ENCODE measurements at places on chromosomes 1 and 21. TPM values are rescaled to one million over a fixed set of nuclear protein-coding genes. Genes with fewer than 3 reads are reported as not detected.

The AGRN gene
- 71.5 TPM for total RNA-seq

The TEDDM1 gene
- total RNA-seq = not detected

The SLC22A15 gene
- 32.8 TPM for total RNA-seq

The MCOLN3 gene
- 0.64 TPM for total RNA-seq

The TAL1 gene
- total RNA-seq = 2.7 TPM

The HSPB7 gene
- total RNA-seq = 0.36 TPM

The LYPD8 gene
- not detected for total RNA-seq

The LRRC40 gene
- total RNA-seq = 43.4 TPM

The ANP32E gene
- total RNA-seq = 31.6 TPM

The HES5 gene
- 62.8 TPM for total RNA-seq

The OR6F1 gene
- total RNA-seq = not detected

The APOBEC4 gene
- total RNA-seq = not detected

The CTSS gene
- 7.3 TPM for total RNA-seq

The NBPF6 gene
- 0.18 TPM for total RNA-seq

The SFN gene
- not detected for total RNA-seq

The ETV3L gene
- total RNA-seq = not detected

The RNF207 gene
- 11.9 TPM for total RNA-seq

The CAPZB gene
- total RNA-seq = 45.8 TPM

The C1orf94 gene
- total RNA-seq = 0.45 TPM

The ANGPTL1 gene
- total RNA-seq = 0.82 TPM

The DMBX1 gene
- total RNA-seq = 0.82 TPM

The FCAMR gene
- not detected for total RNA-seq

The NLRP3 gene
- total RNA-seq = 0.73 TPM

The SAMD11 gene
- total RNA-seq = 2.4 TPM

The PLEKHO1 gene
- total RNA-seq = 40.6 TPM

The FMO3 gene
- total RNA-seq = not detected

The LDLRAD1 gene
- total RNA-seq = not detected

The C8A gene
- total RNA-seq = not detected

The DISP1 gene
- total RNA-seq = 11.2 TPM

The LCE2B gene
- total RNA-seq = not detected

The PHF13 gene
- 9.5 TPM for total RNA-seq

The CCDC181 gene
- total RNA-seq = 7.9 TPM

The RNF186 gene
- total RNA-seq = not detected

The TENT5C gene
- 6.2 TPM for total RNA-seq

The TSPAN1 gene
- 1.00 TPM for total RNA-seq

The PRDM15 gene
- total RNA-seq = 8.2 TPM

The CD1C gene
- not detected for total RNA-seq

The BCL2L15 gene
- 0.91 TPM for total RNA-seq

The SMG5 gene
- 44.0 TPM for total RNA-seq

The BARHL2 gene
- 1.5 TPM for total RNA-seq

The CR1 gene
- total RNA-seq = 0.91 TPM

The TFF2 gene
- not detected for total RNA-seq

The CFHR2 gene
- not detected for total RNA-seq

The TOR1AIP1 gene
- 19.1 TPM for total RNA-seq

The PRCC gene
- total RNA-seq = 27.3 TPM

The SCNM1 gene
- 16.7 TPM for total RNA-seq

The CD1B gene
- not detected for total RNA-seq

The PTPRC gene
- 4.4 TPM for total RNA-seq

The CLIC4 gene
- 76.4 TPM for total RNA-seq

All from cerebellum (tissue), 4 donors.